Epithelial cell of esophagus (primary cell): ENCODE measurements at places on chromosomes 7 and 10.

DNA sequence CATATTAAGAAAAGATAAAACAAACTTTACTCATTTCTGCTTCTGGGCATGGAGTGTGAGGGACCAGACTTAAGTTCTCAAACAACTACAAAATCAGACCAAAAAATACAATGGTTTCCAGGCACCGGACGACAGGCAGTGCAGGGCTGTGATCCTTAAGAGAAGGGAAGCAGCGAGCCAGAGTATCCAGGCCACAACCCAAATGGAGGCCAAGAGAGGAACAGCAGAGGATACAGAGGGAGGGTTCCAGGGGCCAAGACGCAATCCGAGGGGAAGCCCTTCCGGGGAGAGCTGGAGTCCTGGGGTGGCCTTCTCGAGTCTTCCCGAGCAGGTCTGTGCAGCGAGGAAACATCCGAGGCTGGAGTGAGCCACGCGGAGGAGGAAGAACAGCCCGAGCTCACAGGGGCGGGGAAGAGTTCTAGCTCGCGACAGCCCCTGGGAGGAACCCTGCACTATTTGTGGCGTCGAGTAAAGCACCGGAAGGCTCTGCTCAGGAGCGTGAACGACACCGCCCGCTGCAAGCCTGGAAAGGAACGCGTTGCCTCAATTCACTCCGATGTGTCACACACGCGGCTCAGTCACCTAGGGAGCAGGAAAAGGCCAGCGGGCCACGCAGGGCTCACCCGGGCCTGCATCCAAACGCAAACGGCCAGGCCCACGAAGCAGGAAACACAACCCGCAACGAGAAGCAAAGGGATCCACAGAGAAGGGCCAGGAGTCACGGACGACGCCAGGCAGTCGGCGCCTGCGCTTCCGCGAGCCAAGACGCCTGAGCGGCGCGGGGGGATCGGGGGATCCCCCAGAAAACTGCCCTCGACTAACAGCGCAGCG, 933 bp upstream of the RNF32 start:
- no peak for DNase-seq

DNA sequence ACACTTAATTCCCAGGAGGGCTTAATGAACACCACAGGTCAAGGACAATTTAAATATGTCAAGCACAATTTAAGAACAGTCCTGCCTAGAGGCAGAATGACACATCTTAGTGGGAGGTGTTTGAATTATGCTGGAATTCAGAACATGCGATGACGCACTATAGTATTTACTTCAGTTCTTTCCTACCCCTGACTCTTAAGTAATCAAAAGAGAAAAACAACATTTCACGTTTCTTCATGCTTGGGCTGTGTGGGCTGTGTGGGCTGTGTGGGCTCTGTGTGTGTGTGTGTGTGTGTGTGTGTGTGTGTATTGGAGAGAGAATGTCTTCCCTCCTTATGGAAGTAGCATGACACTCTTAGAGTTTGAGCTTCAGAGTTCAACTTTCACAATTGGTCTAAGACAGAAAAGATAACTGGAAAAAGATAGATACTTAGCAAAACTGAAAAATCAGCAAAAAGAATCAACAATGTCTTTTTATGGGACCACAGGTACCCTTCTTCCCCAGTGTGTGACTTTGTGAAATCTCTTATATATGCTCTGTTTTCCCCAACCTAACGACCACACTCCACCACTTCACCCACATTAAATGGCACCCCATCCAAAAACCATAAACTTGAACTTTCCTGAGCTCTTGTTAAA, 33.7 kb upstream of the CABCOCO1 start:
- peak; percentile 94 for DNase-seq

GRCh38 chr10:31871266-31872065, 57.2 kb downstream of the ARHGAP12 start:
- peak; percentile 31 for DNase-seq

DNA sequence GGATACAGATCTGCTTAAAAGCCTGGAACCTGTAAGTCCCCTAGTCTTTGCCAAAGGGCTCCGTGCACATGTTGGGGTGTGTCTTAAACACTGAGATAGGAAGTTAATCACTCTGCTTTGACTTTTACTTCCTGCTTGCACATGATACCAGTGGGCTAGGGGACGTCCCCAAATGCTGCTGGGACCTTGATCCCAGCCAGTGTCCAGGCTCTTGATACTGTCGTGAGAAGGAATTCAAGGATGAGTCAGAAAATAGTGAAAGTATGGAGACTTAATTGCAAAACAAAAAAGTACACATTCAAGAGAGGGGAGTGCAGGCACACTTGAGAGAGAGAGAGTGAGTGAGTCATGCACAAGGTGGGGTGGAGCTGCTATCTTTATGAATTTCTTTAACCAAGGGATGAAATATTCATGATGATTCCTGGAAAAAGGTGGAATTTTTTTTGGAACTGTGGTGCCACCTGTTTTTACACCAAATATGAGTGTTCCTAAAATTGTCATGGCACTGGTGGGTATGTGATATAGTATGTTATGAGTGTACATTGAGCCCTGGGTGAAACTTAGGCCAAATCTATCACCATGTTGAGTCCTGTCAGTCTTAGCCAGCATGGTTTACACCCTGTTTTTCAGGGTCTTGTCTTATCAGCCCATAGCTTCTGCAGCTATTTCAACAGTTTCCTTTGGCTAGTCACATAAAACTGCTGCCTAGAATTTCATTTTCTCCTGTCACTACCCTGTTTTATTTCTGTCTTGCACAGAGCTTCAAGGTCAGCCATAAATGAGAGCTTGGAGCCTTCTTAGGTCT, 88.3 kb upstream of the CYP26C1 start:
- peak; percentile 88 for DNase-seq

DNA sequence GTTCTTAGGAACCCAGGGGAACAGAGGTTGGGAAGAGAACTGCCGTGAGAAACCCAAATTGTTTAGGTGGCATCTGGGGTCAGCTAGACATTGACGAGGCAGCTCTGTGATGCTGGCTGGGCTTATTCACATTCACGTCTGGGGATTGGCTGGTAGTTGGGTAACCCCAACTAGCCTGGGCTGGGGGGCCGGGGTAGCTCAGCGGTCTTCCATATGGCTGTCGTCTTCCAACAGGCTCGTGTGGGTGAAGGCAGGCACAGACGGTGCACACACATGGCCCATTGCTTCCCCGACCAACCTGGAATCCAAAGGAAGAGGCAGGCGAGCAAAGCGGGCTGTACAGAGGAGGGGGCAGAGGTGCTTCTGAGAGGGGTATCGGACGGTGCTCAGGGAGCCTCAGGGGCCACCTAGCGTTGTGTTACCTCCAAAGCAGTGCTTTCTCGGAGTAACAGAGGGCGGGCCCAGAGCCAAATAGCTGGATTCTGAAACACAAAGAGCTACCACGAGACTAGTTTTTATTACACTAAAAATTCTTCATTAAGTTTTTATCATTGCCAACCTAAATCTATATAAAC, 34.5 kb downstream of the MKI67 start:
- DNase-seq, result no peak

- no peak for DNase-seq
These were observed 5.5 kb downstream of the LFNG start for GRCh38 chr7:2524808-2525657.

DNA sequence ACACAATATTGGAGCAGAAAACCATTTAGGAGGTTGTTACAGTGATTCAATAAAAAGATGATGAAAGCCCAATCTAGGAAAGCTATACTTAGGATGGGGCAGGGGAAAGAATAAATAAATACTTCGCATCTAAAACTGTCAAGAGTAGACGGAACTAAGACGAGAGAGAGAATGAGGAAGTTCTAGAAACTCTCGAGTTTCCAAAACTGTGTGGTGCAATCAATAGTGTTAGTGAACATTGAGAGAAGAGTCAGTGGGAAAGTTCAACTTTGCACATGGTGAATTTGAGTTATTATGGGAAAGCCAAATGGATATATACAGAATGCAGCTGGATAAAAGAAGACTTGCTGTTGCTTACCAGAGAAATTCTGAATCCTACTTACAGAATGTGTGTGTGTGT, 133.8 kb upstream of the MEOX2 start:
- DNase-seq, result no peak

DNA sequence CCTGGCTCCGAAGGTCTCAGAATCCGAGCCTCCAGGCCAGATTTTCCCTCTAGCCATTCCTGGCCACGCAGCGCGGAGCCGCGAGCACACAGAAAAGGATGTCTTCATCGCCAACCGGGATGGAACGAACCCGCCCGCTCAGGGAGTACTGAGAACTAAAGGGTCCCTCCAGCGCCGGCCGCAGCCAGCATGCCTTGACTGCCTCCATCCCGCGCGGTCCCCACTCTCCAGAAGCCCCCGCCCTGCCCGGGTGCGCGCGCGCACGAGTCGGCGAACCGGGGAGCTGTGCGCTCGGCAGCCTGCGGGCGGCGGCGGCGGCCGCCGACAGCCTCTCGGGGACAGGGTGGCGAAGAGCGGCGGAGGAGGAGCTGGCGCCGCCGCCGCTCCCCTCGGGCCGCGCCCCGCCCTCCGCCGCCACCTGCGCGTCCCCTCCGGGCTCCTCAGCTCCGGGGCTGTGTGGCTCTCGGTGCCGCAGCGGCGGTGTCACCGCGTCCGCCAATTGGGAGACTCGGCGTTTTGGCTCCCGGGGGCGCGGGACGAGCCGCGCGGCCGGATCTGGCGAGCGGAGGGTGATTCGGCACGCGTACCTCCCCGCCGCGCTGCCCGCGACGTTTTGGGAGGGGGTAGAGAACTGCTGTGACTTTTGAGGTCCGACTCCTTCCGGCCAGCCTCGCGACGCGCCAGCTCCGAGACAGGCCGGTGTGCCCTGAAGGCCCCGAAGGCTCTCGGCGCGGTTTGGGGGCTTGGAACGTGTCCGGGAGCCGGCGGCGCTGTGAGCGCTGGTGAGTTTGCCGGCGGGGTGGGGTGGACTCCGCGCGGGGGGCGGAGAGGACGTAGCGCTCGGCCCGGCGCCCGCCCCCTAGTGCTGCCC, 453 bp upstream of the GALNT17 start:
- no peak for DNase-seq

DNA sequence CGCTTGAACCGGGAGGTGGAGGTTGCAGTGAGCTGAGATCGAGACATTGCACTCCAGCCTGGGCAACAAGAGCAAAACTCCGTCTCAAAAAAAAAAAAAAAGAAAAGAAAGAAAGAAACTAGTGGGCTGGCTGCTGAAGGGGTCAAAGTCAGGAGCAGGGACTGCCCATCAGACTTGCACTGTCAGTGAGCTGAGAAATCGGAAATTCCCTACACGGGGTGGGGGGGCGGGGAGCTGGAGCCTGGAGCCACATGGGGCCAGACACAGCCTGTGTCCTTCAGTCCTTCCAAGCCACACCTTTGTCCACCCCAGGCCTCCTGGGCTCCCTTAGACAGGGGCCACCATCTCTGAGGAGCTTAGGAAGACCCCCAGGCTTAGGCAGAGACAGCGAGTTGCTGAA, 34.5 kb downstream of the SRRM3 start:
- no peak for DNase-seq

DNA sequence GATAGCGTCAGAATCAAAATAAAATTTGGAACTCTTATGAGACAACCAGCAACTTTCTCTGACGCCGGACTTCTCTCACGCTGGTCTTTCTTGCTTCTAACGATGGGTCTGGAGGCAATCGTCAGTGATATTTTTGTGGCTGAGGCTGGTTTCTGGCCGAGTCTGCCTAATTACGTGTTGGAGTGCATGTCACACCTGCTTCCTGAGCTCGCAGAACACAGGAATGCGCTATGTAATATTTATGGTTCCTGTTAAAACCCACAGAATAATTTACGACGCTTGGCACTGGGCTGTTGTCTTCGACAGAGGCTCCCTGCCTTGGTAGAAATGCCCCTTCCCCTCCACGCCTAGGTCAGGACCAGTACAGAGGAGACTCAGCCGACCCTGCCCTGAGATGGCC, 64.9 kb downstream of the NPTX2 start:
- no peak for DNase-seq

DNA sequence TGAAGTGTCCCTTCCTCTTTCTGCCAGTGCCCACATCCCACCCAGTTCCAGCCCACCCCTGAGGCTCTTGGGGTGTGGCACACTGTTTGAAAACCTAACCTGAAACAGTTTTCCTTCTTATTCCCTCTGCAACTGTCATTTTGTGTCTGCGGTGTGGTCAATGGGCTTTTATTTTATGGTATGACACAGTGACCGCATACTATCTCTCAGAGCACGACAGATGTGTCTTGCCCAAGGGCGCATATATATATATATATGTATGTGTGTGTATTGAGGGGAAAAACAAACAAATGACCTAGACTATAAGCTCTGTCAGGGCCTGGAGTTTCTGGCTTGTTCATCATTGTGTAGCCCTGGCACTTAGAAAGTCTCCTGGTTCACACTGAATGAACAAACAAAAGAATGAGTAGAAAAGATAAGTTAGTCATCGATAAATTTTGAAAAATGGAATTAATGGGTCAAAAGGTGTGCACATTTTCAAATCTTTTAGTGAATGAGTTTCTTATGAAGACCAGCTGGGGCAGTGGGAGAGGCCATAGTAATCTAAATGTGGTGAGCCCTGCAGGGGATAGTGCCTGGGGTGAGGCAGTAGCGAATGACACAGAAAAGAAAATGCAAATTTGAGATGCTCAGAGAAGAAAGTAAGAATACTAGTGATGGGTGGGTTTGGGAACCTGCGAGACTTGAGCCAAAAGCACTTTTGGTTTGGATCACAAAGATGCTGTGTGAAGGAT, 198.4 kb downstream of the SNX10 start:
- DNase-seq, result no peak

DNA sequence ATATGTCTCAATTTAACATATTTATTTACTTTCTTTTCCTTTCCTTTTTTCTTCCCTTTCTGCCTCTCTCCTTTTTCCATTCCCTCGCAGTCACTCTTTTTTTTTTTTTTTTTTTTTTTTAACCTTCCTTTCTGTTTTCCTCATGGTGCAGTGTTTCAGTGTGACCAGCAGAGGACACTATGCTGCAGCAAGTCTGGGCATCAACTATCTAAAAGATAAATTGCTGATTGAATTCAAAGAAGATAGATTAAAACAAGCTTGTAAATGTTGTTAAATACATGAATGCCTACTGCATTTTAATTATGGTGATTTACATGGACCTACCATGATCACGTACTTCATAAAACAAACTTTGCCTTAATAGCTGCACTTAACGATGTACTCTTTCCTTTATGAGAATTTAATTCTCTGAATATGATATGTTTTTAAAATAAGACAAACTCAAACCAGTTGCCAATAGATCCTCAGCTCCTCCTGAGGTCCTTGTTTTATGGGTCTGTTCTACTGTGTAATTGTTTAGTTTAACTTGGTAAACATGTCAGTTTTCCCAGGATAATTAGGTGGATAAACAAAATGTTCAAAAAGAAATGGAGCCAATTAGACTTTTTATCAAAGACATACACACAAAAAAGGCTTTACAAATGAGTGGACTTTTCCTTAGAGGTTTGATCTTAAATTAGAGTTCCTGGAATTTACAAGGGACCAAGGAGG, 101.0 kb upstream of the AGR3 start:
- peak; percentile 65 for DNase-seq

DNA sequence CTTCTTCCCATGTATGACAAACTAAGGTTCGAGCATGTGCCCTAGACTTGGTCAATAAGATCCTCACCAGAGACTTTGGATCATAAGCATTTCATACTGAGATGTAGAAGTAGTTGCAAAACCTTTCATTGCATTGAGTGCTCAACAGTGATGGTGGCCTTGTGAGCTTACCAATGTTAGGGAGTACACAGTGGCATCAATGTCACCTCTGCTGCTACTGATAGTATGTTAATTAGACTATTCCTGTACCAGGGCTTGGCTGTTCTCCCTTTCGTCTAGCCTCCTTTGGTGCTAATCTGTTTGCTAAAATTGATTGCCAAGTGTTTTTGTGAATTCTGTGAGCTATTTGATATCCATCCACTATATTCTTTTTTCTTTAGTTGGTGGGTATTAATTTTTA, 264.5 kb upstream of the SEMA3C start:
- no peak for DNase-seq
